Tibial nerve (tissue), 4 donors: ENCODE measurements at places on chromosomes 3 and 15. TPM values are rescaled to one million over a fixed set of nuclear protein-coding genes. Genes with fewer than 3 reads are reported as not detected.

CPN2 gene
- total RNA-seq: not detected

RAB43 gene
- 8.7 TPM for total RNA-seq

SV2B gene
- total RNA-seq: 17.1 TPM

MUC20 gene
- total RNA-seq: 12.7 TPM

ACKR4 gene
- total RNA-seq: 0.22 TPM

SFMBT1 gene
- total RNA-seq: 31.2 TPM

RLBP1 gene
- not detected for total RNA-seq

LMCD1 gene
- total RNA-seq: 94.8 TPM

DNA sequence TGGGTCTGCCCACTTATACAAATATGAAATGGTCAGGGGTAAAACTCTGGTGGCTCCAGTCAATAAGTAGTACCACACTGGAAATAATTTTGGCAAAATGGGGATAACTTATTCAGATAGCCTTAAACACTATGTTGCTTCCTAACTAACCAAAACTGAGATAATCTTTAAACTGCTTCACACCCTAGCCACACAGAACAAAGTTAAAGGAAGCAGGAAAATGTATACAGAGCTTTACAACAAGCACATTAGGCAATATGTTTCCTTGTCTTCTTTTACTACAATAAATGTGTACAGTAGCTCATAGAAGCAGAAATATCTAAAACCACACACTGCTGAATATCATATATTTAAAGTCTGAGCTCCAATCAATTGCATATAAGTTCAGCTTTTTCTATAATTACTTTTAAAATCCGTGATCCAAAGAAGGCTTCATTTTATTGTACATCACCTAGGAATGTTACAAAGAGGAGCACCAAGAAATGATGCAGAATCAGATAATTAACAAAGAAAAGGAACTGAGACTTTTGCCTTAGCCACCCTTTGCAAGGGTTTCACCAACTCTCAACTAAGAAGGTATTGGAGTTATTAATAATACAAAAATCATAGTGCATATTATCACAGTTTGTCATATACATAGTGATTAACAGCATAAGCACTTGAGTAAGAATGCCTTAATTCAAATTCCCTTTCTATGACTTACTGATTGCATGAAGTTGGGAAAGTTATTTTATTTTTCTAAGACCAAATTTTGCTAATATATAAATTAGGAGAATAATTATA lies 9.2 kb upstream of the SSR3 start:
- no peak overlapping the region for H3K27ac ChIP-seq
- DNase-seq: no peak
- no peak overlapping the region for H3K4me3 ChIP-seq
- H3K36me3 ChIP-seq: no peaks in the 10 kb centered on the region
- no peaks in the 10 kb centered on the region for H3K27me3 ChIP-seq

DNA sequence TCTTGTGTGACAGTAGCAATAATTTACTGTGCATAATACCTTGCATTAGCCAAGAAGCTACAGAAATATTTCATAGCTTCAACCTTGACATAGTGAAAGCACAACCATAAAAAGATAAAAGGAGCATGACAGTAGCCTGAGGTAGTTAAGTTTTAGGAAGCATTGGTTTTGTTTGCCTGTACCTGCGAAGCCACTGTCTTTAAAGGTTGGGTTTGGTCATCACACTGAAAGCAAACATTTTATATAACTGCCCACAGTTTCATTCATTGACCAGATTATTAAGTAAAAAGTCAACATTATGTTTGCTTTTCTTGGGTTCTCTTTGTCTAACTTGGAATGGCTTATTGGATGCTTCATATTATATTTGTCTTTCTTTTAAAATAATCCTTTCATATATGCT lies 450.1 kb upstream of the IL12A start:
- H3K27ac ChIP-seq: no peak overlapping the region
- H3K4me3 ChIP-seq: no peak overlapping the region
- DNase-seq: no peak
- no peaks in the 10 kb centered on the region for H3K27me3 ChIP-seq

DNA sequence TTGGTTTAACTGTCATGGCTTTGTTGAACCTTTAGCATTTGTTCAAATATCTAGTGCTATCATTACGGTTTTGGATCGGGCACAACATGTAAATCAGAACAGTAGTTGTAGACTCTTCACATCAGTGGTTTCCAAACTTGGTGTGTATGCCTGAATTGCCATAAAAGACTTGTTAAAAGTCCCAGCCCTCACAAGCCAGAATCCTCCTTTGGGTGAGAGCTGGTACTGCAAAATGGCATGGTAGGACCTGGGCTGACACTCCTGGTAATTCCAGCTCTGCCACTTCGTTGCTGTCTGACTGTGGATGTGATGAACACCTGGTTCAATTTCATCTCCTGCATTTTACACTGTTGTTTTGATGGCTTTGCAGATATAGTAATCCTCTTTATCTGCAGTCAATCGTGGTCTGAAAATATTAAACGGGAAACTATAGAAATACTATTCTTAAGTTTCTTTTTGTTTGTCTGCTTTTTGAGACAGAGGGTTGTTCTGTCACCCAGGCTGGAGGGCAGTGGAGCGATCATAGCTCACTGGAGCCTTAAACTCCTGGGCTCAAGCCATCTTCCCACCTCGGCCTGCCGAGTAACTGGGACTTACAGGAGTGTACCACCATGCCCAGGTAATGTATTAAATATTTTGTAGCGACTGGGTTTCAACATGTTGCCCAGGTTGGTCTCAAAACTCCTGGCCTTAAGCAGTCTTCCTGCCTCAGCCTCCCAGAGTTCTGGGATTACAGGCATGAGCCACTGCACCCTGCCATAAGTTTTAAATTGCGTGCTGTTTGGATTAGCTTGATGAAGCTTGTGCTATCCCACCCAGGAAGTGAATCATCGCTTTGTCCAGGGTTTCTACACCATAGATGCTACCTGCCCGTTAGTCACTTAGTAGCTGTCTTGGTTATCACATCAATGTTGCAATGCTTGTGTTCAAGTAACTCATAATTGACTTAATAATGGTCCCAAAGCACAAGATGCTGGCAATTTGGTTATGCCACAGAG lies 61.6 kb downstream of the RAB7A start:
- DNase-seq: no peak
- no peaks in the 10 kb centered on the region for H3K27me3 ChIP-seq
- H3K27ac ChIP-seq: peak overlapping the region; percentile 10
- no peaks in the 10 kb centered on the region for H3K4me1 ChIP-seq
- no peaks in the 10 kb centered on the region for H3K36me3 ChIP-seq
- H3K4me3 ChIP-seq: no peak overlapping the region

- no peaks in the 10 kb centered on the region for H3K27me3 ChIP-seq
- no peaks in the 10 kb centered on the region for H3K36me3 ChIP-seq
- no peaks in the 10 kb centered on the region for H3K4me1 ChIP-seq
- H3K27ac ChIP-seq: no peak overlapping the region
Measured at GRCh38 chr3:188631291-188632010, 477.5 kb downstream of the LPP start.

DNA sequence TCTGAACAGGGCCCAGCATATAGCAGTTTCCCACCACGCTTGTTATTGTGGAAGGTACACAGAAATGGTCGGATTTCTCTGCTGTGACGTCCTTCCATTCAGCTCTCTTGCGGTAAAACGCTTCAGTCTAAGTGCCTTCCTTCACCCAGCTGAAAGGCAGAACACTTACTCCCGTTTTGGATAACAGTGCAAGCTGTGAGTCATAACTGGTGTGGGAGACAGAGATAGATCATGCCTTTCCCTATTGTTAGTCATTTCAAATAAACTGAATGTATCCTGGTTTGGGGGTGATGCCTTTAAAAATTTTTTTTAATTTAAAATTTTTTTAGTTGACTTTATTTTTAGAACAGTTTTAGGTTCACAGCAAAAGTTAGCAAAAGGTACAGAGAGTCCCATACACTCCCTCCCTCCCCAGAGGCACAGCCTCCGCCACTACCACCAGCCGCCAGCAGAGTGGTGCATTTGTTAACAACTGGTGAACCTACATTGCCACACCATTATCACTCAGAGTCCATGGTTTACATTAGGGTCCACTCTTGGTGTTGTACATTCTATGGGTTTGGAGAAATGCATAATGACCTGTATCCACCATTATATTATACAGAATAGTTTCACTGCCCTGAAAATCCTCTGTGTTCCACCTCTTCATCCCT lies 94.9 kb upstream of the NSMCE3 start:
- no peak for DNase-seq
- H3K27me3 ChIP-seq: no peaks in the 10 kb centered on the region
- no peak overlapping the region for H3K4me3 ChIP-seq
- no peaks in the 10 kb centered on the region for H3K4me1 ChIP-seq

GRCh38 chr15:31554261-31554660 lies 227.6 kb downstream of the KLF13 start:
- no peak overlapping the region for H3K4me3 ChIP-seq
- H3K27me3 ChIP-seq: no peaks in the 10 kb centered on the region
- H3K27ac ChIP-seq: peak overlapping the region; percentile 65
- peak; percentile 20 for DNase-seq

DNA sequence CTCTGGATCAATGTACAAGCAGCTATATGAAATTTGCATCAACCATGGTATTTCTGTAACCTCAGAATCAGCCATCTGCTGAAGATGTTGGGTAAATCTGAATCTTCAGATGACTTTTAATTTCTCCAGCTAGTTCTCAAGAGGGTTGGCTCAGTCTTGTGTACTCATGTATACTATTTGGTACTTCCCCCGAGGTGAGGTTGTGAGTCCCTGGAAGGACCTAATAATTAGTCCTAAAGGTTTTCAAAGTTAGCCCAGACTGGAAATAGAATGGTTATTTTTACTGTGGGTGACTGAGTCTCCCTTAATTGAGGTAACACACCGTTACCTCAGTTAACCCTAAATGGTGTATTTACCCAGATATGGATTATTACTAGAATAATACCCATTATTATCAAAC lies 104.3 kb upstream of the THSD4 start:
- no peaks in the 10 kb centered on the region for H3K27me3 ChIP-seq
- no peak for DNase-seq
- no peaks in the 10 kb centered on the region for H3K4me1 ChIP-seq
- H3K36me3 ChIP-seq: no peaks in the 10 kb centered on the region
- H3K4me3 ChIP-seq: no peak overlapping the region

- H3K27ac ChIP-seq: peak overlapping the region; percentile 54
- no peaks in the 10 kb centered on the region for H3K36me3 ChIP-seq
- DNase-seq: no peak
- peaks cover 5% of the 10 kb centered on the region for H3K4me1 ChIP-seq
- no peak overlapping the region for H3K4me3 ChIP-seq
Measured at GRCh38 chr15:98719137-98719740, 70.9 kb downstream of the IGF1R start.

GRCh38 chr3:127237835-127238234 lies 44.9 kb downstream of the PRR23E start:
- no peaks in the 10 kb centered on the region for H3K27me3 ChIP-seq
- H3K4me1 ChIP-seq: no peaks in the 10 kb centered on the region
- no peaks in the 10 kb centered on the region for H3K36me3 ChIP-seq
- H3K4me3 ChIP-seq: no peak overlapping the region
- DNase-seq: no peak

- no peaks in the 10 kb centered on the region for H3K27me3 ChIP-seq
- no peaks in the 10 kb centered on the region for H3K4me1 ChIP-seq
- no peaks in the 10 kb centered on the region for H3K36me3 ChIP-seq
- no peak overlapping the region for H3K4me3 ChIP-seq
- no peak overlapping the region for H3K27ac ChIP-seq
Measured at GRCh38 chr3:27325419-27325818, 43.8 kb downstream of the NEK10 start.

- no peak overlapping the region for H3K4me3 ChIP-seq
- no peak for DNase-seq
- H3K36me3 ChIP-seq: no peaks in the 10 kb centered on the region
- H3K4me1 ChIP-seq: no peaks in the 10 kb centered on the region
- H3K27ac ChIP-seq: no peak overlapping the region
Measured at GRCh38 chr15:42080186-42080918, 14.0 kb downstream of the PLA2G4D start.

DNA sequence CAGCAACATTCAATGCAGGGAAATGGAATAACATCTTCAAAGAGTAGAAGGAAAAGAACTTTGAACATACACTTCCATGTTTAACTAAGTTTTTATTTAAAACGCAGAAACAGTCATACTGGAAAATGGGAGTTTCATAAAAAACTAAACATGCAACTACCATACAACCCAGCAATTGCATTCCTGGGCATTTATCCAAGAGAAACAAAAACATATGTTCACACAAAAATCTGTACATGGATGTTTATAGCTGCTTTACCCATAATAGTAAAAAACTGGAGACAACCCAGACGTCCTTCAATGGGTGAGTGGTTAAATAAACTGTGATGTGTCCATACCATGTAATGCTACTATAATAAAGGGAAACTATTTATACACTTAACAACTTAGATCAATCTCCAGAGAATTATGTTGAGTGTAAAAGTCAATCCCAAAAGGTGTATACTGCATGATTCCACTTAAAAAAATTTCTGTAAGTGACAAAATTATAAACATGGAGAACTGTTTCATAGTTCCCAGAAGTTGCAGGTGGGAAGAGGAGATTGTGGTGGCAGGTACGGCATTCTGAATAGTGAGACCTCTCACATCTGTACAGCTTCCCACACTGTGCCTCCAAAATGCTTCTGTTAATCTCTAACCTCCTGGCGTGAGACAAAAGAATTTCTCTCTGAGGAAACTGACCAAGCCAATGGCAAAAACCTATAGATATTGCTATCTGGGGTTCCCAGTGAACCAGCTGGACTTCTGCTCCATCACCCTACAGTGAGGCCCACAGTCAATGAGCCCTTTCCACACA lies 23.1 kb downstream of the ISG20 start:
- H3K27me3 ChIP-seq: no peaks in the 10 kb centered on the region
- no peak overlapping the region for H3K27ac ChIP-seq
- no peak for DNase-seq
- H3K4me3 ChIP-seq: no peak overlapping the region

DNA sequence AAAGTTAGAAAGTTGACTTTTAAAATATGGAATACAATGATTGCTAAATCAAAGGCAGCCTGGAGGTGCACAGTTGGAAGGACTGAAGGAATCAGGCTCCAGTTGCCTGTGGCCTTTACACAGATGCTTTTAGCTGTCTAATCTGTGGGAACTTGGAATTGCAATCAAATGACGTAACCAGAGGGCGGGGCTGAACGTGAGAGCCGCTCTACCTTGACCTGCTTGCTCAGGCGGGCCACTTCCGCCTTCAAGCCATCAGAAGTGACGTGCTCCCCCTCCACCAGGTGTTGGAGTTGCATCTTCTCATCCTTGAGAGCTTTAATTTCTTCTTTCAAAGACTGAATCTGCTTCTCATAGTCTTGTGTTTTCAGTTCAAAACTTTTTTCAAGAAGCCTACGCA lies 37.7 kb upstream of the GNB5 start:
- peak overlapping the region; percentile 59 for H3K27ac ChIP-seq
- no peaks in the 10 kb centered on the region for H3K36me3 ChIP-seq
- no peaks in the 10 kb centered on the region for H3K27me3 ChIP-seq
- no peak overlapping the region for H3K4me3 ChIP-seq
- H3K4me1 ChIP-seq: no peaks in the 10 kb centered on the region
